Common myeloid progenitor, CD34-positive (primary cell): ENCODE measurements at places on chromosomes 6 and 20.
A peak's percentile ranks its signal among the peaks of the same experiment; 100 is the strongest.

DNA sequence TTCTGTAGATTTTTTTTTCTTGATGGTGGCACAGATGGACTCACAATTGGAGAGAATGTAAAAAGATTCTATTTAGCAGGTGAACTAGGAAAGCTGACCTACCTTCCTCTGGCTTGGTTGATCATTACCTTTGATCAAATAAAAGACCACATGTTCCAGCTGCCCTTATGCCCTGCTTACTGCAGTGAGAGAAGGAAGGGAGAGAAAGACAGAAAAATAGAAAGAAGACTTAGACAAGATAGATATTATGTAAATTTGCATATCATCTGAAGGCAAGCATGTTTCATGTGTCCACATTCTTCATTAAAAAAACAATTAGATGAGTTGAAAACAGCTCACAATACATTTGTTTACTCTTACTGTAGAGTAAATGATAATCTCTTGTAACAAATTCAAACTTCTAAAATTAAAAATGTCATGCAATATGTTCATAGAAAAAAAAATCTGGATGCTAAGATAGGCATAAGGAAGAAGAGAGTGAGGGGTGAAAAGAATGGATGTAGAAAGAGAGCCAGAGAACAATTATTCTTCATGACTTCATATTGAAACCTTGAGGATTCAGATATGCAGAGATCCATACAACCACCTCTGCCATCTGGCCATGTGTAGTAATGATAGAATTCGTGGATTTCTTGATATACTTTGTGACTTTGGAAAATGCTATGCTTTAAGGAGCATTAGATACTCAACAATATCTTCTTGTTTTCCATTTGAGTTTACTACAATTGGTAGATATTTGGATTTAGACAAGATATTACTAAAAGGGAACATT, 71.7 kb downstream of the RFX6 start:
- no peak for DNase-seq

DNA sequence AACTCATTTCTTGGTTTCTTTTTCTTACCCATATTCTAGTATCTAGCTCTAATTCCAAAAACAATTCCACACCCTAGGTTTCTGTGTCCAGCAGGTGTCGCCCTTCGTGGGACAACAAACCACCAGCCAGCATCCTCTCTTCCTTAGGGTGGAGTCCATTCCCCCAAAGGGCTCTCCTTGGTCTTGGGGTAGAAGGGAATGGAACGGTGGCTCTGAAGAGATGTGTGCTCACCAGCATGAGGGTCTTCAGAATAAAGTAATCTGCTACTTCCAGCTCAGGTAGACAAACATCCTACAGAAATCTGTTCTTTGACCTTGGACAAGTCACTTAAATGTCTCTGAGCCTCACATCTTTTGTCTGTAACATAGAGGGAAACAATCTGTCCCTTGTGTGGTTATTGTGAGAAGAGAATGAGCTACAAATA, 7.2 kb downstream of the HLA-DMB start:
- DNase-seq, result peak; percentile 76

GRCh38 chr20:48846516-48847492, 19.0 kb upstream of the PREX1 start:
- no peak for DNase-seq

GRCh38 chr20:11853359-11853758, 64.3 kb upstream of the BTBD3 start:
- DNase-seq, result no peak

DNA sequence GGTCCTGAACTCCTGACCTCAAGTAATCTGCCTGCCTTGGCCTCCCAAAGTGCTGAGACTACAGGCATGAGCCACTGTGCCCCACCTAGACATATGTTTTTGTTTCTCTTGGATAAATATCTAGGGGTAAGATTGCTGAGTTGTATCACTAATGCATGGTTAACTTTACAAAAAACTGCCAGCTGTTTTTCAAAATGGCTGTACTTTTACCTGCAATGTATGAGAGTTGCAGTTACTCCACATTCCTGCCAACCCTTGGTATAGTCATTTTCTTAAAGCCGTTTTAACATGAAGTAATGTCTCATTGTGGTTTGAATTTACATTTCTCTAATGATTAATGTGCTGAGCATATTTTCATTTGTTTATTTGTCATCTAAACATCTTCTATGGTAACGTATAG, 289.7 kb downstream of the UTRN start:
- DNase-seq, result no peak

GRCh38 chr20:42432496-42433334, 757.0 kb downstream of the PTPRT start:
- no peak for DNase-seq

DNA sequence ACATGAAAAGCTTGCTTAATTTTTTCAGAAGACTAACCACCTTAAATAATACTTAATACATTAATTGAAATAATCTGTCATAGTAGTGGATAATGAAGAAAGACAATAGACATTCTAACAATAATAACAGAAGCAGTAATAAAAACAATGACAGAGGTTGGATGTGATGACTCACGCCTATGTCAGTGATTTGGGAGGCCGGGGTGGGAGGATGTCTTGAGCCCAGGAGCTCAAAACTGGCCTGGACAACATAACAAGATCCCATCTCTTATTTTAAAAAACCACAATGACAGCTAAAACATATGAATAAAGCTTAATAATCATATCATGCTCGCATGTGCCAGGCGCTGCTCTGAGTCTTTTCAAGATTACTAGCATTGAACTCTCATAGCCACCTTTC, 105.5 kb downstream of the IPCEF1 start:
- DNase-seq, result no peak

DNA sequence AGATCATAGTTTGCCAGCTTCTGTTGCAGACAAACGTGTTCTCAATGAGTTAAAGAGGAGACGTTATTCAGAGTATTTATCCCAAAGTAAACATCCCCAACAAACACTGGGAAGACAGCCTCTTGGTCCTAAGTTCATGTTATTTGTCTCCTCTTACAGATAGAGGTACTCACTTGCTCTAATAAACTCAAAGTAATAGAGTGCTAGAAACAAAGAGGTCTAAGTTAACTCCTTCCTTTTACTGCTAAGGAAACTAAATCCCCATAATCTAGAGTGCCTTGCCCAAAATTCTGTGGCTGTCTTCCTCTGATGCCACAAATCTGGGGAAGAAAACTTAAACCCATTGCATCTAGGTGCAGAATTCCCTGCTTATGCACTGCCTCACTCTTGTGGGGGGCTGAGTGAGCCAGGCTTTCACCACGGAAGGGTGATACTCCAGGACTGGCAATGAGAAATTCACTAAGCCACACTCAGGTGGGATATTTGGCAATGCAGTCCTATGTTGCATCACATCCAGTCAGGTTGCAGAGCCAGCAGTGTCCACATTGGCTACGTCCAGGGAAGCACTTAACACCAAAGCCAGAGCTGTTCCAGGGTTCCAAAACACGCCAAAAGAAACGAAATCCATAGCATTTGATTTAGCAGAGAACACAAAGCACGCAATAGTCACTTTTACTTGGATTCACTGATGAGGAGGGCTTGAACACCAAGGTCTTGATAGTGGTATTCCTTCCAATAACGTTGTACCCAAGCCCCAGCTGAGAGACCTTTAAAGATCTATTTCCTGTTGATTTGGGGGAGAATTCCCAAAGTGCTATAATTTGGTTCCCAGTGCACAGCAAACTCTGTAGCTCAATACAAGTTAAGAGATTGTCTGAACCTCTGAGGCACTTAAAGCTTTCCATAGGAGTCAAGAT, 81.0 kb upstream of the FOXQ1 start:
- no peak for DNase-seq

- no peak for DNase-seq
These were observed 78.6 kb upstream of the NAA20 start for GRCh38 chr20:19938421-19939090.

DNA sequence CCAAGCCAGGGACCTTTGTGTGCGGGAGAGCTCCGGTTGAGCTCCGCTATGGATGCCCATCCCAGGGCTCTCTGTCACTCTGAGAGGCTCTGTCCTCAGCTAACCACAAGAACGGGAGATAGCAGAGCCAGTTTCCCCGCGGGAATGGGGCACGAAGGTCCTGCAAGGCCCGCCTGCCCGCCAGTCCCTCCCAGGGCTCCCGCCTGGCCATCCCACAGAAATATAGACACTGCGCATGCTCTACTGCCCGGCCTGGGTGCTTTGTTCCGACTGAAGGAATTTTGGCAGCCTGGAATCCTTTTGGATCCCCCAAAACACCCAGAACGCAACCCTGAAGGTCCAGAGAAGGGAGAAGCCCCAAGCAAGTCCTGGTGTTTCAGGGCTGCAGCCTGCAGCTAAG, 8.6 kb upstream of the DEFB110 start:
- no peak for DNase-seq

DNA sequence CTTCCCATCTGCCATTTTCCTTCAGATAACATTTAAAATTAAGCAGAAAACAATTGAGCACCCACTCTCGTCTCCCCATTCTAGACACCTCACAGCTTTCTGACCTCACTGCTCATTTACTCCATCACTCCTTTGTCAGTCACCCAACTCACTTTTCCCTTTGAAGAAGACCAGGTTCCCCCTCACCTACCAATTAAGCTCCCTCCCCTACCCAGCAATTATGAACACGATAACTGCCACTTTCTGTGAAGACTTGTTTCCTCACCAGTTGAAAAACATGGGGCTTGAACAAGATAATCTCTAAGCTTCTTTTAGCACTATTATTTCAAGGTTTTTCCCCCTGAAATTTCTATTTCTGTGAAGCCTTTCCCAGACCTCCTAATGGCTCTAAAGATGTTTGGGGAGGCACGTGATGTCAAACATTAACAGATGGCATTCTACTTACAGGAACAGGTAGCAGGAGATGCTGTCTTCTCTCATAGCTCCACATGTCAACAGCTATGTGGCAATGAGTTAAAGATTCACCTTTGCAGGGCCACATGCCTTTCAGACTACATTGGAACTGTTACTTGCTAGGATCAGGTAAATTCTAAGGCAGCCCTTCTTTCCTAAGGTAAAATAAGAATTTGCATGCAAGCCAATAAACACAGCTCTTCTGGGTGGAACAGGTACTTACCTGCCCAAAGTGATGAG, 24.8 kb upstream of the SLA2 start:
- no peak for DNase-seq

DNA sequence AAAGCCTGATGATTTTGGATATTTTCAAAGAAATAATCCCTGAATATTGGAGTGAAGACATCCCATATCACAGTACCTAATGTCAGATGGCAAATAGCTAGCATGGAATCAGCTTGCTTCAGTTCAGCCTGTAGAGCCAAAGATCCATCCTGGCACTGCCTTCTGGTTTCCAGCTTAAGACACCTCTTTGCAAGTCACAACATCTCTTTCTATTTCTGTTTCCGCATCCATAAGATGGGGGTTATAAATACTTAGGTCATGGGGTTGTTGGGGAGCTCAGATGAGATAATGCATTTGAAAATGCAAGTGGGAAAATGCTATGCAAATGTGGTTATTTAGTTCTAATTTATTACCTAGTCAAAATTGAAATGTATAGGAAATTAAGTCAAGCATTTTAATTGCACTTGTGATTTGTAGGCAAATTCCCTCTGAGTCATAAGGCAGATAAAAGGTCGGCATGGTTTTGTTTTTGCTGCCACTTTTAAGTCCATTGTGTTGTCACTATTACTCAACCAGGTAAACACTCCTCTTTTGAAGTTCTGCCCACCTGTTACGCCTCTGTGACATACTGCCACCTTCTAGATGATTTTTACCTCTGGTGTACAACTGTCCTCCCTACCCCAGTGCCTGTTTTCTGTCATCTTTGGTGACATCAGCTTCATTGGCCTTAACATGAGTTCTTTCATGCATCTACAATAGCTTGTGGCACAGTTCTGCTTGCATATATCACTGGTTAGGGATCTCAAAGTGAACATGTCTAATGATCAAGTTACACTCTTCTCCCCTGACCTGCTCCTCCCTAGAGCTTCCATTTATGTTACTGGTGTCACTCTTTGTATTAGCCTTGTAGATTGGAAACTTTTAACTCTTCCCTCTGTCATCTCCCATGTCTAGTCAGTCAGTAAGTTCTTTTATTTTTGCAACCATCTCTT, 96.6 kb downstream of the CDKAL1 start:
- DNase-seq, result no peak

DNA sequence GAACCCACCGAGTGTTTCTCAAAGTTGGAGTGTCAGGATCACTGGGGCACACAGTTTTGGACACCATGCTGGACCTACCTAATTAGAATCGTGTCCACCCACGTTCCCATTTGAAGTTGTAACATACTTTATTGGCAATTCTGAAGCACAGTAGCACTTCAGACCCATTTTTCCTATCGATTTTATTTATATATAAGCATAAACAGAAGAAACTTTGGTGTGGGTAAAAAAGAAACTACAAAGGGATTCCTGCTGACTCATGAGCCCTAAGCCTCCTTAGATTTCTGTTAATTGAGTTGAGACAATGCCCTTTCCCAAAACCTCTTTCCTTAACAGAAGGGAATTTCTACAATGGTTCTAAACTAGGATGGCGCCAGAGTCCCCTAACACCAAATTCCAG, 398.0 kb downstream of the CDKAL1 start:
- no peak for DNase-seq

DNA sequence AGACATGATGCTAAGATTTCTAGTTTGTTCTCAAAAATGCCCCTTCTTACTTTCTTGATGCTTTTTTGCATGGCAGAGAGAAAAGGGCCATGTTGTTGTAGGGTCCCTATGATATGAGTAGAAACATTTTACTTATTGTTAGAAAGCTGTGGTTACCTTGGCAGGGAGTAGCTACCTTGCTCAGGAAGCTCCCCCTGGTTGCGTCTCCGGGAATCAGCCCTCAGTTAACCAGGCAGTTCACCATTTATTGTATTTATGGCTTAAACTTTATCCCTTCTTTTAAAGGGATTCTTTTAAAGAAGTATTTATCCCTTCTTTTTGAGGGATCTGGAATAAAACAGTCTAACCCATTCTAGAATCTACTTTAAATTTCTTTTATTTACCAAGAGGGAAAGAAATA, 113.9 kb upstream of the PROKR2 start:
- DNase-seq, result no peak

- DNase-seq, result no peak
These were observed 49.6 kb upstream of the DSN1 start for GRCh38 chr20:36823121-36823520.

DNA sequence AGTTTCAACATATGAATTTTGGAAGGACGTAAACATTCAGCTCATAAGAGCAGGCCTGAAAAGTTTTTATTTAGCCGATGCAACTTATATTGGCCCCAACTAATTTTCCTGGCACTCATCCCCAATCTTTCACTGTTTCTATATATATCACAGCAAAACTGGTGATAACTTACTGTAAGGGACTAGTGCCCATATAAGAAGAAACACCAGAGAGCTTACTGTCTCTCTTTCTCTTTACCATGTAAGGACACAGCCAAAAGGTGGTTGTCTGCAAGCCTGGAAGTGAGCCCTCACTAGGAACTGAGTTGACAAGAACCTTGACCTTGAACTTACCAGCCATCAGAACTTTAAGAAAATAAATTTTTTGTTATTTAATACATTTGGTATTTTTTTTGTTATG, 807.4 kb upstream of the CITED2 start:
- DNase-seq, result no peak

- no peak for DNase-seq
These were observed 28.0 kb downstream of the BPIFB1 start for GRCh38 chr20:33311011-33311410.

GRCh38 chr6:70281923-70282311, 21.0 kb downstream of the COL9A1 start:
- no peak for DNase-seq
